ENCODE measurements at places on chromosomes 2 and 18.

DNA sequence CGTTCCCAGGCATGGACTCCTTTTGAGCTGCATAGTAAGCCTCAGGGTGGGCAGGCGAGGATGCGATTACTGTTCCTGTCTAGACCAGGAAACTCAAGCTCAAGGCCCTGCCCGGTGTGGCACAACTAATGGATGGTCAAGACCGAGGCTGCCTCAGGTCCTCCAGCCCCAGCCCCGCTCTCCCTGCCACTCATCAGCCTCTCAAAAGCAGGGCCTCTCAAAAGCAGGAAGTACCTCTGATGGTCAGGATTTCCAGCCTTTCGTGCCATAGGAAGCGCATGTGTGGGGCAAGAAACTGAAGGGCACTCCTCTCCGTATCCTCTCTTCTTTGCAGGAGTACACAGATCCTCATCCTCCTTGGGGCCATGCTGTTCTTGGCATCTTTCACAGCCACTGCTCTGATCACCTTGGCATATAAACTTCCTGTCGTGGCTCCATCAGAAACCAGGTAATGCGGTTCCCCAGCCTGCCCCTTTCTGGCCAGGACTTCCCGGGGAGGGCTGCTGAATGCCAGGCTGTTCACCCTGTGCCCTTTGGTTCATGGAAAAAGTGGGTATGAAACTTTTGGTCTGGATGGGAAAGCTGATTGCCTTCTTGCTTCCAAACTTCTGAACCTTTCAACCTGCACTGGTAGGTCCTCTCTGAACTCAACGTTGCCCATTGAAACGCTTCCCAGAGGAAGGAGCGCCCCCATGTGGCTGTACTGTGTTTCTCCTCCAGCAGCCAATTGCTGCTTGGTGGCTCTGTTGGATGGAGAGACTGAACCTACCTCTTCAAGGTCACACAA, 82.8 kb upstream of the SEC11C start:
- DNase-seq = no peak

GRCh38 chr18:48852292-48852691, 98.5 kb downstream of the SMAD7 start:
- DNase-seq = no peak

DNA sequence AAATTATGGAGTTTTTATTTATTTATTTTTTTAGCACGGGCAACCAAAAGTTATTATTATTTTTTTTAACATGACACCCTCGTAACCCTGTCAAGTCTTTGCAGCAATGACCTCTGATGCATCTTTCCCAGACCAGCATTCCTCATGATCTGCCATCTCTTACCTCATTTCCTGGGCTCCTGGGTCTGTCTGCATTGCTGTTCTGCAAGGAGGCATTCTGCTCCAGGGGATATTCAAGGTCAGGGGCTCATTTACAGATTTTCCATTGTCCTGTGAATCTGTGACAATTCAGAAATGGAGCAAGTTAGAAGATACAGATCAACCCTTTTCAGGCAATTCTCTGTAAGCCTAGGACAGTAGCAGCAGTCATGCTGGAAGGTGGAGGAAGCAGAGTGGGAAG, 43.0 kb downstream of the NGEF start:
- no peak for DNase-seq

GRCh38 chr2:79292958-79293315, 133.4 kb upstream of the REG3A start:
- DNase-seq = no peak

DNA sequence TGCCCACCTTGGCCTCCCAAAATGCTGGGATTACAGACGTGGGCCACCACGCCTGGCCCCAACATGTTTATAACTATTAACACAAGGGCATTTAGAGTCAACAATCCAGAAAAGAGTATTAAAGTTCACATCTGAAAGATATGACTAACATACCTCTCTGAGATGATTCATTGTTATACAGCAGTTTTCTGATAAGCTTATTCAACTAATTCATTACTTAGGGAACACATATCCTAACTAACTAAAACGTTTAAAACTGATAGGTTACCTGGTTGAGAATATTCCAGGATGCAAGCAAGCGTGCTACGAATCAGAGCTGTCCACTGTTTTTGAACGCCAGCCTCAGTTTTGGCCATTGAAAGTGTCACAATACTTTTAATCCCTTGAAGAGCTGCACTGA, 34.0 kb upstream of the STRN start:
- DNase-seq = no peak

GRCh38 chr2:160533482-160533881, 39.9 kb upstream of the RBMS1 start:
- no peak for DNase-seq

GRCh38 chr2:79993144-79993543, 311.4 kb downstream of the LRRTM1 start:
- DNase-seq = no peak

- no peak for DNase-seq
These were observed 10.1 kb downstream of the IWS1 start for GRCh38 chr2:127516041-127516762.

DNA sequence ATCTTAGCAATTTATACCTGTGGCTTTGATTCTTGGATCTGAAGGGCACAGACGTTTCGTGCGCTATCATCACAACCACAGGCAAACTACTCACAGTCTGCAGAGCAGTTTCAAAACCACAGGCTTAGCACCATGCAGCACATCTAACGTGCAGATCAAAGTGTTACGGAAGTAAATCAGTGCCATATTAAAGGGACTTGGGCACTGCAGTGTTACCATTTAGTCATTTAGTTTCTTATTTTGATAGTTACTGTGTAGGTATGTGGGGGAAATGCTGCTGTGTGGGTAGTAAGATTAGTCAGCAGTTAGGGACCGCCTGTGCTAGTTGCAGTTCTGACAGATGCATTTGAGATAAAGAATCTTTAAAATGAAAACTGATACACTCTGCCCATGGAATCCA, 384.0 kb downstream of the NBAS start:
- peak; percentile 47 for DNase-seq

DNA sequence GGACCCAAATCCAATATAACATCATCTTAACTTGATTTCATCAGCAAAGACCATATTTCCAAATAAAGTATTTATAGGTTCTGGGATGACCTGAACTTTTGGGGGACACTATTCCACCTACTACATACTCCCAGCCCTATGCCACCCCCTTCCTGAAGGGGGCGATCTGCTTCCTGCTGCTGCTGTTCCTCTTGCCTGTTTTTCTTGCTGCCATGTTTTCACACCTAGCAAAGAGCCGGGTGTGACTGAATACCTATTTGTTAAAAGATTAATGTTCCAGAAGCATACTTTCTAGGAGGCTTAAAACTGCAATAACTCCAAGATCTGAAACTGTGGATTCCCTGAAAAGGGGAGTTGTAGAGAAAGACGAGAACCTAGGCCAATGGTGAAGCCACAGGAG, 89.7 kb downstream of the ICOS start:
- no peak for DNase-seq

DNA sequence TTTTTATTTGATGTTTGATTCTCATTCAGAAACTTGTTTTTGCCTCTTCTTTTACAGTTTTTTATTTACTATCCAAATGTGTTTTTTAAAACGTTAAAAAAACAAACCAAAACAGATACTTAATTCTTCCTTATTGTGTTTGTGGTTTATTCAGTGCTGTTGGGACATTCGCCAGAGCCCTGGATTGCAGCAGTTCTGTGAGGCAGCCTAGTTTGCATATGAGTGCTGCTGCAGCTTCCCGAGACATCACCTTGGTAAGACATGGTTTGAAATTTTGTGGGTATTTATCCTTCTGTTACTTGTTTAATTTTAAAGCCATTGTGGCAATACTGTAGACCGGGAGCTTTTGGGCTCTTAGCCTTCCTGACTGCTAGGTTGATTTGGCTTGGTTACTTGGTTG, 91.2 kb downstream of the MTA3 start:
- DNase-seq = no peak

DNA sequence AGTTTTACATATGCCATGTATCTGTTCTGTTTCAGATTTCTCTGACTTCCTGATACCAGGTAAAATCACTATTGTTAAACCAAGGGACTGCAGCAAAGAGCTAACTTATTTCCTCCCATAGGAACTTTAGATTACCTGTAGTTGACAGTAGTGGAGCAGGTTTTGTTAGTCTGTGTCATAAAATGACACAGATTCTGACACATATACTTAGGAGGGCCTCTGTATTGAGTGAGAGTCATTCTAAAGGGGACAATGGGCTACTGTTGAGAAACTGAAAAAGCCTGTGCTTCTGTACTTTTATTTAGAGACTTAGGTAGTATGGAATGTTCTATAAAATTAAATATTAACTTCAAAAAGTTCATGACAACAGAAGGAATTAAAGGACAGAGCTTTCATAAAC, 48.2 kb downstream of the KCMF1 start:
- DNase-seq = no peak

DNA sequence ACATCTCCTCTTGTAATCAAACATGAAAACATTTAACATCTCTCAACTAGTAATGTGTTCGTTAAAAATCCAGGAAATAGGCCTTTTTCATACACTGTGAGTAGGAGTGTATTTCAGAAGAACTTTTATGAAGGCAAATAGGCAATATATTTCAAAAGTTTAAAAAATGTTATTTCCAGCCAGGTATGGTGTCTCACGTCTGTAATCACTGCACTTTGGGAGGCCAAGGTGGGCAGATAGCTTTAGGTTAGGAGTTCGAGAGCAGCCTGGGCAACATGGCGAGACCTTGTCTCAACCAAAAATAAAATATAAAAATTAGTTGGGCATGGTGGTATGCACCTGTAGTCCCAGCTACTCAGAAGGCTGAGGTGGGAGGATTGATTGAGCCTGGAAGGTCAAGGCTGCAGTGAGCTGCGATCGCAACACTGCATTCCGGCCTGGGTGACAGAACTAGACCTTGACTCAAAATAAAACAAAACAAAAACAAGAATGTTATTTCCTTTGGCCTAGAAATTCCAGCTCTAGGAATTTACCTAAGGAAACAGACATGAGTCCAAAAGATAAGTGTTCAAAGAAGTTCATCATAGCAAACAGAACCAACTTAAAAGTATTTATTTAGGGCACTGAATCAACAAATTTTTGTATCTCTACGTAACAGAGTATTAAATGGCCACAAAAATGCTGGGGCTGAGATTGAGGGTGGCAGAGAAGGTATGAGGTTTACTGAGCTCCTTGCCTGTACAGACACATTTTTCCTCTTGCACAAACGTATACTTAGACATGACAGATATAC, 14.9 kb downstream of the RBKS start:
- no peak for DNase-seq

- no peak for DNase-seq
These were observed 825.6 kb upstream of the HS6ST1 start for GRCh38 chr2:129144082-129144791.

GRCh38 chr18:10953672-10954071, 195.7 kb downstream of the PIEZO2 start:
- DNase-seq = no peak

- DNase-seq = no peak
These were observed 30.4 kb downstream of the NAT8 start for GRCh38 chr2:73611867-73612266.

DNA sequence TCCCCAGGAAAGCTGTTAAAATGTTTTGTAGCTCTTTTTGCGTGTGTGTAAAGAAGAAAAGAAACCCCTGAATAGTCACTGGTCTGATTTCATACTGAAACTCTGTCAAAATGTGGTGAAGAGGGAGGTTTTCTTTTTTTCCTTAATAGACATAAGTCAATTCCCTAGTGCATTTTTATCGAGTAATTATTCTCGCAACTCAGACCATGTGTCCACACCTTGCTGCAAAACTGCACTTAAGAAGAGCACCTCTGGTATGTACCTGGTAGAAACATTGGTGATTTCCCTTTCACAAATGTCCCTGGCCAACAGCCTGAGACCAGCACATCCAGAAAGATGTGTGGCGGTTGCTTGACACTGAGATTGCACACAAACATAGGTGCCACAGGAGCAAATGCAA, 159.9 kb downstream of the ZNF521 start:
- DNase-seq = no peak

DNA sequence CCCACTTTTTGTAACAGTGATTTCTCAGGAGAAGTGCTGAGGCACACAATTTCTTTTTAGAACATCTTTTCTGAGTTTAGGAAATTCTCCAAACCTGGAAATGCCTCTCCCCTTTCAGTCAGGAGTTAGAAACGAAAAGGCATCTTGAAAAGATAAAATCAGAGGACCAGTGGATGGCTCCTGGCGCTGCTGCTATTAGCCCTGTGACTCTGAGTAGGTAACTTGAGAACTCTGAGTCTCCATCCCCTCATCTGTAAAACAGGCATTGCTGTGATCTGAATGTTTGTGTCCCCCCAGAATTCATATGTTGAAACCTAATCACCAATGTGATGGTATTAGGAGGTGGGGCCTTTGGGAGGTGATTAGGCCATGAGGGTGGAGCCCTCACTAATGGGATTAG, 50.2 kb downstream of the EHD3 start:
- DNase-seq = no peak

GRCh38 chr2:11379558-11379957, 35.1 kb upstream of the ROCK2 start:
- DNase-seq = no peak

DNA sequence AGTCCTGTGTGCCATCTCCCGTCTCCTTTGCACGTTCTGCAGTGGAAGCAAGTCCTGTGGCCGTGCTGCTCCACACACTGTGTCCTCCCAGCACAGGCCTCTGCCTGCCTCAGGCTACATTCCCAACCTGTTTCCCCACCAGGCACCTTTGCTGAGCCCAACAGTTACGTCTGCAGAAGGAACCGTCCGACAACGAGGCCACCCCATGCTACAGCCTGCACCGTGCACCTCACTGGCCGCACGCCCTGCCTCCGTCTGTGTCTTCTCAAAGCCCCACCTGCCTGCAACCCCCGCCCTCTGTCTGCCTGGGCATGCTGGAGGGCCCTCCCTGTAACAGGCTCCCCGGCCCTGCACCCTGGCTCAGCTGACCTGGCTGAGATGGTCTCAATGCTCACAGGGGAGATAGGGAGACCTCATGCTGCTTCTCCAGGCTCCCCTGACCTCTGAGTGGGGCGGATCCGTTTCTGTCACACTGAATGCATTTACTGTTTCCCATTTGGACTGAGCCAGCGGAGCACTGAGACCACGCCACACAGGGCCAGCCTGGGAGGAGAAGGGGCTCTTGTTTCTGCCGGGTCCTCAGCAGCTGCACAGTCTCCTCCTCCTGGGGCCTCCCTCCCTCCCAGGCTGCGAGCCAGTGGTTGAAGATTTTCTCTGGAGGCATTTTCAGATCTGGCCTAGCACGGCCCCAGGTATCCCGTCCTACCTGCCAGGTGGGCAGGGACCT, 109.1 kb upstream of the OTOS start:
- DNase-seq = no peak

Measured in non-pigmented ciliary epithelial cell (primary cell).